ENCODE measurements at places on chromosomes 1 and 21. TPM values are rescaled to one million over a fixed set of nuclear protein-coding genes. Genes with fewer than 3 reads are reported as not detected.

GRCh38 chr1:213658457-213658856 lies 329.3 kb upstream of the PROX1 start:
- peaks cover 66% of the 10 kb centered on the region for H3K27me3 ChIP-seq
- H3K4me1 ChIP-seq, result no peaks in the 10 kb centered on the region
- no peak overlapping the region for H3K4me3 ChIP-seq

DNA sequence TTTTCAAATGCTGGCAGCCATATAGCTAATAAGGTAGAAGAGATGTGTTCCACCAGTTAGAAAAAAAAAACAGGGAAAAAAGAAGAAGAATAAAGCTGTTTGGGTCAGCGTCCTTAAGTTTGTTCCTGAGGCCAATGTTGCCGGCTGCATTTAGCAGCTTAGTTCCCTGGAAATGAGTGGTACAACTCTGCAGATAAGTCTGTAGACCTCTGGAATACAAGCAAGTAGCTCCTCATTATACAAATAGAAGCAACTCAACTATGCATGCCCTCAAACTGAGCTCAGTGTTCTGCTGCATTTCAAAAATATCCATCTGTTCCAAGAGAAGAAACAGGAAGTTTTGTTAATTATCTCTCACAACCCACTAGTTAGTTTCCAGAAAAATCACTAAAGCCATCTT lies 181.2 kb upstream of the PKN2 start:
- H3K36me3 ChIP-seq, result no peaks in the 10 kb centered on the region
- no peak overlapping the region for H3K27ac ChIP-seq
- DNase-seq, result no peak
- H3K4me1 ChIP-seq, result no peaks in the 10 kb centered on the region
- peaks cover 6% of the 10 kb centered on the region for H3K27me3 ChIP-seq

DNA sequence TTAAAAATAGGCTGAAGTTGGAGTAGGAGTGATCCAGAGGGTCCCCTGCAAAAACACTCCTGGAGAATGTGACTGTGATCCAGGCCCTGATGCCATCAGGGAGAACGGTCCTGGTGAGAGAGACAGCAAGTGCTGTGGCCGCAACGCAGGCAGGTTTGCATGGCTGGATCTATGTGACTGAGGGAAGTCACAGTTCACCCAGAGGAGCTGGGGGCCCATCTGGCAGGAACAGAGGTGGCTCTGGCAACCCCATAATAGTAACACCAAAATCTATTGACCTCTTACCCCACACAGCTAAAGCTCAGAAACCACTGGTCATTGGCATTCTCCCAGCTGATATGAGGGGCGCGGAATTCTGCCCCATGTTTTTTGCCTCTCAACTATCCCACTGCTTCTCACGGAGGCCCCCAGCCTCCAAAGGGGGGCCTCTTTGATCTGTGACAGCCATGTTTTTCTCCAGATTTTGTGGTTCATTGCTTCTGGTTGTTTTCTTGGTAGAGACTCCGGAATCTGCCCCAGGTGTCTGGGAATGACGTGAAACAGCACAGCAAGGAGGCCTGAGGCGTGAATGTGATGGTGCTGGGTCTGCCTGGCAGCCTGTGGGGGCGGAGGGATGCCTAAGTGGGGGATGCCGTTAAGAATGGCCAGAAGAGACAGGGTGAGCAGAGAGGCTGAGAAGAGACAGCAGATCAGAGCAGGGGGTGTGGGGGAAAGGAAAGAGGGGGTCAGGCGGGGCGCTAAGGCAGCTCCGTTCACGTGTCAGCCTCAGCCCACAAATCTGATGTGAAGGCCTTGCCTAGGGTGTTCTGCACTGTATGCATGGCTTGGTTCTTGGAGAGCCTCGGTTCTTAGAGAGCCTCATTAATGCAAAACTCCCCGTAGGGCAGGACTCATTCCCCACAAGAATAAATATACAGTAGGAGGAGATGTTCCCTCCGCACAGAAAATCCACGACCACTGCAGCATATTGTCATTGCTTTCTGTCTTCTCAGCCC lies 23.5 kb downstream of the CASP9 start:
- no peak for DNase-seq
- H3K27ac ChIP-seq, result no peak overlapping the region
- H3K27me3 ChIP-seq, result no peaks in the 10 kb centered on the region
- H3K4me1 ChIP-seq, result no peaks in the 10 kb centered on the region
- H3K4me3 ChIP-seq, result no peak overlapping the region

DNA sequence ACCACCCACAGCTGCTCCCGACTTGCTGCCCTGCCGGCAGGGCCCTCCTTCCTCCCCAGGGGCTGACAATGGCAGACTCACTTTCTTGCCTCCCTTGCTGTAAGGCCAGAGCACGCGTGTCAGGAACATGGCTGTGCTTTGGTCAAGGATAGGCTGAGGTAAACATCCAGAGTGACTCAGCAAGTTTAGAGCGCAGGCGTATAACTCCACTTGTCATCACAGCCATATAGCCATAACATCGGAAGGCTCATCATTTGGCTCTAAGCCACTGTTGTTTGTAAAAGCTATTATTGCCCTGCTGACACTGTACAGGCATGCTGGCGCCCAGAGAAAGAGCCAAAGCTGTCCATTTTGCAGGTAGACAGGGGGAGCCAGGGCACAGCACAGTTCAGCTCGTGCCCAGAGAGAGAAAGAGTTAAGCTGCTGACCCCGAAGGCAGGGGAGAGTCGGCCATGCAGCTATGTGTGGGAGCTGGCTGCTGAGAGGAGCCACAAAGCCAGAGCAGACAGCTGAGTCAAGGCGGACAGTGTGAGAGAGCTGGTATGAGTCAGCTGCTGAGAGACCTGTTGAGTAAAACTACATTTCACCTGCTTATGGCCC lies 60.6 kb downstream of the GNG4 start:
- H3K4me3 ChIP-seq, result no peak overlapping the region
- H3K27me3 ChIP-seq, result no peaks in the 10 kb centered on the region
- H3K4me1 ChIP-seq, result no peaks in the 10 kb centered on the region
- H3K27ac ChIP-seq, result no peak overlapping the region
- no peaks in the 10 kb centered on the region for H3K36me3 ChIP-seq
- no peak for DNase-seq

DNA sequence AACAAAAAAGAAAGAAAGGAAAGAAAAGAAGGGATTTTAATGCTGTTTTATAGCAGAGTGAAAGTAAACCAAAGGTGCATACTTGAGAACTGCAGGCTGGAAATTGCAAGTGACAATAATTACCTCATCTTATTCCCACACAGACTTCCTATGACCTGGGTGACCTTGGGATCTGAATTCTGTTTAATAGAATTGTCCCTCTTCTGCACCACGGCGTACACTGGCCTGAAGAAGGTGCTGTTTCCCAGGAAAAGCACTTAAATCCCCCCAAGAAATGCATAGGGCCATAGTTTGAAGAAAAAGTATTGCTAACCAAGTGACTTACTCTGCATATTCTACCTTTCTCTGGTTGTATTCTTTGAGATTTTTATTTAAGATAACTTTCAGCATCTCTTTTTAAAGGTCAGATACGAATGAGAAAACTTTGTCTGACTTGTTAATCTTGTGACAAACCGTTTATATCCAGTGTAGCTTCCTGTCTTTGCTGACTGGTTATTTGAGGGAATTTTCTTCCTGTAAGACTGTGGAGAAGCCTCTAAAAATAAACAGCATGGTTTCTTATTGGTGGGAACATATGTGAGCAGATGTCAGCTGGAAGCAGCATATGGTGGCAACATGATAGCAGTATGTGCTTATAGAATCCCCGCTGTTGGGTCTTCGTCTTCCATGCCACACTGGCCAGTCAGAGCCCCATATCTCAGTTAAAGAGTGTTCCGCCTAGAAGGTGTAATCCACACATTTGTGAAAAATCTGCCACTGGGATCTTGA lies 16.3 kb downstream of the TGFB2 start:
- H3K27me3 ChIP-seq, result no peaks in the 10 kb centered on the region
- no peak overlapping the region for H3K27ac ChIP-seq
- H3K36me3 ChIP-seq, result no peaks in the 10 kb centered on the region
- no peak overlapping the region for H3K4me3 ChIP-seq

DNA sequence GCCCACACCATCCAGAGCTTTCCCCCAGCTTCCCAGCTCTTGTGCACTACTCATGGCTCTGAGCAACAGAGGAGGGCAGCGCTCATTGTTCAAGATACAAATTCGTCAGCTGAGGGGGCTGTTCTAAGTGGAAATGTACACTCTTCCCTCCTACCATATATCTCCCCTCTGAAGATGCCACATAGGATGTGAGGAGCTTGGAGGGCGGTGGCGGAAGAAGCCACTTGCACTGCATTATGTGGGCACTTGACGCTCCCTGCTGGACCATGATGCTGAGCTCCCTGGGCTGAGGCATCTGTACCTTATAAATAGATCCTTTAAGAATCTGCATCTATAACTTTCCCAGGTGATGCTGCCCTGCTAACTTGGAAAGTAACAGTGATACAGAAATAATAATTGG lies 477.6 kb upstream of the DEPDC1 start:
- no peak for DNase-seq
- H3K36me3 ChIP-seq, result no peaks in the 10 kb centered on the region
- no peaks in the 10 kb centered on the region for H3K4me1 ChIP-seq
- no peaks in the 10 kb centered on the region for H3K27me3 ChIP-seq
- no peak overlapping the region for H3K27ac ChIP-seq

- peaks cover 24% of the 10 kb centered on the region for H3K4me1 ChIP-seq
- H3K27me3 ChIP-seq, result no peaks in the 10 kb centered on the region
- no peak overlapping the region for H3K4me3 ChIP-seq
- H3K36me3 ChIP-seq, result no peaks in the 10 kb centered on the region
- H3K27ac ChIP-seq, result no peak overlapping the region
These were observed 53.0 kb downstream of the PBX1 start for GRCh38 chr1:164611754-164612642.

DNA sequence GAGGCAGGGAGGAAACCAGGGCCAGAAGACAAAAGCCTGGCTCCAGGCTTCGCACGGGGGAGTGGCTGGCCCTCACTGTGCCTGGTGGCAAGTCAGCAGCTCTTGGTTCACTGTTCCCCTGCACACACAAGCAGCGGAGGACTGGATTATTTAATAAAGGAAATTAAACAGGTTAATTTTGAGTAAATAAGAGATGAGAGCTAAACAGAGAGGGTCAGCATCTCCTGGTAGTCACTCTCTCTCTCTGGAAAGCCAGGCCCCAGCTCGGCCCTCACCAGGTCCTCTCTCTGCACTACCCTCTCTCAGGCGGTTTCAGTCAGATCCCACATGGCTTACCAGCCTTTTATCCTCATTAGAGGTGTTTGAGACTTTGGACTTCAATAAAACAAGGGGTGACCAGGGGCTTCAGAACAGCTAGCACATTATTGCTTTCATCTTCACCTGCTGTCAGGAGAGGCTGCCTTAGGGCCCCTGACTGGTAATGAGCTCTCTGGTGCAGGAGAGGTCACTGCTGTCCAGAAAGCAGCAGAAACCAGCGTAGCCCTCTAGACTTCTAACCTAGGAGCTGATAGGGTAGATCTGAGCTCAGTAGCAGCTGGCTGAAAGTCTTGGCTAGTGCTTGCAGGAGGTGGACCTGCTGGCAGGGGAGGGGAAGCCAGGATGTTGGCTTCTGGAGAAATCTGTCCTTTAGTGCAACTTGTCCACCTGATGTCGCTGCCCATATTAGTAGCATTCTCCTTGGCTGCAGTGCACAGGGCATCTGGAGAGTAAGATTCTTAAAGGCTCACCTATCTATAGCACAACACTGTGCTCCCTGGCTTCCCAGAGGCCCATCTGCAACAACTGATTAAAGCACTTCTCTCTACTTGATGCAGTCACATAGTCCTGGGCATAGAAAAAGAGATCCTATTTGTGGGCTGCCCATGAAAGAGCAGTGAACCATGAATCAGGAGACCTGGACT lies 45.9 kb downstream of the SYT6 start:
- no peak overlapping the region for H3K4me3 ChIP-seq
- DNase-seq, result no peak
- peak overlapping the region; percentile 40 for H3K27ac ChIP-seq

DNA sequence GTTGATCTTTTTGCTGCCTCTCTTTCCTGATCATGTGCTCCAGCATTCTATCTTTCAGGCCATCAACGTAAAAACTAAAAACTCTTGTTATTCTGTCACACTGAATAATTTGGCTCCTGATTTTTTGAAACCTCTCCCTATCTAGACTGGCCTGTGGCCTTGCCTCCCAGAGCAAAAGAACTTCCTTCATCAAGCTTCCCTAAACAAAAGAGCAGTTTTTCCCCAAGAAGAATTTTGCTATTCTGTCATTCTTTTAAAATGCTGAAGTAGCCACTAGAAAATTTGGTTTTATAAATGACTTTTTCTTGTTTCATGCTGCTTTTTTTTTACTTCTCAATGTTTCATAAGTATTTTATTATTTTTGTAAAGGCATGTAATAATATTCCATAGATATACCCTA lies 37.1 kb upstream of the CR2 start:
- H3K36me3 ChIP-seq, result no peaks in the 10 kb centered on the region
- DNase-seq, result no peak
- H3K4me3 ChIP-seq, result no peak overlapping the region
- H3K27ac ChIP-seq, result no peak overlapping the region

GRCh38 chr1:246921481-246921880 lies 10.3 kb downstream of the AHCTF1 start:
- H3K4me3 ChIP-seq, result no peak overlapping the region
- H3K27me3 ChIP-seq, result no peaks in the 10 kb centered on the region
- H3K27ac ChIP-seq, result no peak overlapping the region
- peaks cover 23% of the 10 kb centered on the region for H3K36me3 ChIP-seq
- H3K4me1 ChIP-seq, result peaks cover 7% of the 10 kb centered on the region

DNA sequence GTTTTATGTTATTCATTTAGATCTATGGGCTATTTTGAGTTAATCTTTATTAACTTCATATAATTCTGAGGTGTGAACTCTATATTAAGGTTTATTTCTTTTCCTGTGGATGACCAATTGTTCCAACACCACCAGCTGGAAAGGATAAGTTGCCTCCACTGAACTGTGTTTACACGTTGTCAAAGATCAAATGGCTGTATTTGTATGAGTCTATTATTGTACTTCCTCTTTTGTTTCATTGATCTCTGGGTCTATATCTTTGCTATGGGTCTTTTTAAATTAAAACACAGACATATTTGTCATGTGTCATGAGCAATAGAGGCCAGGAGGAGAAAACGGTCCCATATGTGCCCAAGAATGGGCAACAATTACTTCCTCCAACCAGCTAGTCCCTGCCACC lies 5.2 kb upstream of the MAB21L3 start:
- peaks cover 12% of the 10 kb centered on the region for H3K4me1 ChIP-seq
- H3K36me3 ChIP-seq, result no peaks in the 10 kb centered on the region
- no peak for DNase-seq

- H3K27ac ChIP-seq, result no peak overlapping the region
- H3K4me1 ChIP-seq, result no peaks in the 10 kb centered on the region
- H3K4me3 ChIP-seq, result no peak overlapping the region
- H3K27me3 ChIP-seq, result peaks cover 7% of the 10 kb centered on the region
- no peak for DNase-seq
These were observed 1004.2 kb downstream of the TTLL7 start for GRCh38 chr1:82994616-82995263.

DNA sequence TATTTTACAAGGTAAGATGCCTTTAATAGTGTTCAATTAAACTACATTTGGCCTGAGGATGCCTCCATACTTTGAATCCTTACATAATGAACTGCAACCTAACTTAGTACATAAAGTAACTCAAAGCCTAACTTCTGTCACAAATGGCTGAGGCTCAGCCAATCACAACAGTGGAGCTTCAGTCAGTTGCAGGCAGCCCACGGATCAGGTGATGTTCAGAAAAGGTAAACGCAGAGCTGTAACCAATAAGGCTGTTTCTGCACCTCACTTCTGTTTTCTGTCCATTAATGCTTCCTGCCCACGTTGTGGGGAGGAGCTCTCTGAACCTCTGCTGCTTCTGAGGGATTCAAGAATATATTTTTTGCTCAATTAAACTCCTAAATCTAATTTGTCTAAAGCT lies 94.8 kb upstream of the KIAA0040 start:
- no peak for DNase-seq
- no peaks in the 10 kb centered on the region for H3K36me3 ChIP-seq
- H3K4me3 ChIP-seq, result no peak overlapping the region
- no peaks in the 10 kb centered on the region for H3K4me1 ChIP-seq
- H3K27ac ChIP-seq, result no peak overlapping the region

Gene OLIG1
- not detected for total RNA-seq

Gene TACSTD2
- not detected for total RNA-seq

Gene B3GALT5
- 0.32 TPM for total RNA-seq

Gene CD244
- not detected for total RNA-seq

Gene S100A7A
- total RNA-seq, result not detected
